Bronchial epithelial cell (primary cell): ENCODE measurements at places on chromosomes 6 and 20. TPM values are rescaled to one million over a fixed set of nuclear protein-coding genes. Genes with fewer than 3 reads are reported as not detected.

Gene FAM184A
- total RNA-seq = under 0.01 and 0.26 TPM in 2 replicates

Gene FBXO30
- total RNA-seq = 9.5 and 10.2 TPM in 2 replicates

Gene TINAG
- not detected in 2 replicates for total RNA-seq

Gene SSTR4
- total RNA-seq = not detected in 2 replicates

Gene BPIFB1
- total RNA-seq = not detected in 2 replicates

Gene CTAGE9
- total RNA-seq = not detected in 2 replicates

Gene MCCD1
- not detected in 2 replicates for total RNA-seq

Gene SIRPB2
- total RNA-seq = under 0.01 and 0.26 TPM in 2 replicates

Gene GRIK2
- 0.26 and 0.38 TPM in 2 replicates for total RNA-seq

Gene KCNK16
- total RNA-seq = not detected in 2 replicates

Gene MAS1
- total RNA-seq = not detected in 2 replicates

Gene RIMS1
- under 0.01 and 0.26 TPM in 2 replicates for total RNA-seq

Gene TCF15
- total RNA-seq = not detected in 2 replicates

Gene KIFC1
- 0.26 TPM in 2 replicates for total RNA-seq

Gene FOXF2
- under 0.01 TPM in 1 of 2 replicates, not detected in the other for total RNA-seq

Gene MOXD1
- total RNA-seq = 0.13 and 1.6 TPM in 2 replicates

Gene CST11
- total RNA-seq = not detected in 2 replicates
